Stimulated activated CD4-positive, alpha-beta T cell treated with anti-CD3 and anti-CD28 coated beads, Interleukin-4, amount 100 ng/mL, for 24 hours (primary cell): ENCODE measurements at places on chromosomes 2 and 18.

DNA sequence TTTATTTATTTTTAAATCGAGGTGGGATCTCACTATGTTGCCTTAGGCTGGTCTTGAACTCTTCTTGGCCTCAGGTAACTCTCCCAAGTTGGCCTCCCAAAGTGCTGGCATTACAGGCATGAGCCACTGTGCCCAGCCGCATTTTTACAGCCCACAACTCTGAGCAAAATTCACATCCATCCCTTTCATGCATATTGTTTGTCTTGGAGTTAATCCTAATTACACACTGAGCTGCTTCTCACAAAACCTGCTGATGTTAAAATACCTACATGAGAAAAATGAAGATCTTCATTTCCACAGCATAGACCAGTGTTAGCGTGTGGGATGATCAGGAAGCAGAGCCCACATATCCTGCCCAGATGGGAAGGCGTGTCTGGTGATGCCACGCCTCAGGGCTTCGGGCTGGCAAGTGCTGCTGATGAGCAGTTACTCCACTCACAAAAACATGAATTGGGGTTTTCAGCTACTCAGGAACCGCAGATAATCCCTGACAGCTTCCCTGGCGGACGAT is 14.6 kb downstream of the ITGB1BP1 start:
- DNase-seq, result no peak

GRCh38 chr2:33605056-33605455 is 6.0 kb upstream of the FAM98A start:
- DNase-seq, result no peak

GRCh38 chr2:165636959-165637358 is 157.1 kb downstream of the GALNT3 start:
- DNase-seq, result no peak

DNA sequence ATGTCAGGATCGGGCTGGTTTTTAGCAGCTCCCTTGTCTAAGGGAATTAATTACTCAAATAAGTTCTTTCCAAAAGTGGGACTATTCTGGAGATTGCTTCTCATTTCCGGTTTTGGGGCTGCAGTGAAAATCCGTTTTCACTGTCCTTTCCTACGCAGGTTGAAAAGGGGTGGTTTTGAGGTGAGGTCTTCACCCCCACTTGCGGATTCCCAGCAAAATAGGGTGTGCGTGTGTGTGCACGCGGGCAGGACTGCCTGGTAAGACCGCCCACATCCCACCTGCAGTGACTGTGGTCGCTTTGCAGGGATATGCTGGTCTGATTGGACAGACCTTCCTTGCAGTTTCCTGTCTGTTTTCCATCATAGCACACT is 472 bp upstream of the PLEKHM3 start:
- peak; percentile 44 for DNase-seq

- no peak for DNase-seq
Observed at GRCh38 chr2:182302174-182302573, 124.7 kb downstream of the PDE1A start.

DNA sequence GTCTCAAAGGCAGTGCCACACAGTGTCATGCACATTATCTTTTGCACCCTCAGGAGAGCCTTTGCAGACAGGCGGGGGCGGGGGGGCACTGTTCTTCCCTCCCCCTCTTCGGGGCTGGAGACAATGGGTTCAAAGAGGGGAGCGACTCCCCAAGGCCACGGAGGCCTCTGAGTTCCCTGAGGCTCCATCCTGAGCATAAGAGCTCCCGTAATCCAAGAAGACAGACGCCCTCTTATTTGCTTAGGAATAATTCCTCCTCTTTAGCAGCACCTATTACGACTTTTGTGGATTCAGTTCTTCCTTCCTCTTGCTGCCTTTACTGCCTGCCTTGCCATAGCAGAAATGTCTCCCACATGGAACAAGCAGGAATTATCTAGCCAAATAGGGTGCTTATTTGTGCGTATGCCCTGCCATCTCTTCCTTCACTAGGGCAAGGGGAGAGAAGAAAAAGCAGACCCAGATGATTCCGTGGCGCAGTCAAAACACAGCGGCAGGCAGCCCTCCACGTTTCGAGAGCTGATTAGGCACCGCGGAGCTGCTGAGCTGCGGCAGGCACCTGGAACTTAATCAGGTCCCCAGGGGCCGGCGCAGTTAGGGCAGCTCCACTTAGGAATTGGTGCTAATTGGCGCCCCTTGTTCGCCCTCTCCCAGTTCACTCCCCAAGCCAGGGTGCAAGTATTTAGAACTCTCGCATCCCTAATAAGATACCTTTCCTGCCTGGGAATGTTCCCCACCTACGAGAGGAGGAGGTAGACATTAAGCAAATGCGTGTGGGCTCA is 233.4 kb upstream of the MYT1L start:
- no peak for DNase-seq

DNA sequence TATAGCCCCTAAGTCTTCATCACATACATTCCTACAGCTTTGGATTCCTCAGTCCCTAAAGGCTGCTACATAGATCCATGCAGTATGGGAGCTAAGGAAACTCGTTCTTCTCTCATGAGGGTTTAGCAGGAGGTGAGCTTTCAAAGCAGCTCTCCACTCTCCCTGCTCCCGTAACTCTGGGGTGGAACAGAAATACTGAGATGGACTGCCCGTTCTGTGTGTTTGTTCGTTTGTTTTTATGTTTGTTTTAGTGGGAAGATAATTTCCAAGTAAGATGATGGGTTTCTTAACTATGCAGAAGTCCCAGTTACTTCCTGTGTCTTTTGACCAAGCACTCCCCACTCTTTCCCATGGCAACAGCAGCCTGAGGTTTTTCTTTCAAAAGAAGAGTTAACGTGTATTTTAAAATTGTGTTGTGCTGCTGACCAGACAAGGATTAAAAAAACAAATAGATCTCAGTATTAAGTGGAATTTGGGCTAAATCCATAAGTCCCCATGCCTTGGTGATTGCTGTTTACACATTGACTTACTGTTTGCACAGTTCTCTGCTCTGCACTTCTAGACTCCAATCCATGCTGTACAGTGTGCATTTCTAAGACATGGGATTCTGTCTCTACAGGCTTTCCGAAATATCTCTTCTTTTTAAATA is 156.4 kb upstream of the SH3BP4 start:
- DNase-seq, result no peak
